Urothelium cell line (cell line): ENCODE measurements at places on chromosomes 7 and 10.

DNA sequence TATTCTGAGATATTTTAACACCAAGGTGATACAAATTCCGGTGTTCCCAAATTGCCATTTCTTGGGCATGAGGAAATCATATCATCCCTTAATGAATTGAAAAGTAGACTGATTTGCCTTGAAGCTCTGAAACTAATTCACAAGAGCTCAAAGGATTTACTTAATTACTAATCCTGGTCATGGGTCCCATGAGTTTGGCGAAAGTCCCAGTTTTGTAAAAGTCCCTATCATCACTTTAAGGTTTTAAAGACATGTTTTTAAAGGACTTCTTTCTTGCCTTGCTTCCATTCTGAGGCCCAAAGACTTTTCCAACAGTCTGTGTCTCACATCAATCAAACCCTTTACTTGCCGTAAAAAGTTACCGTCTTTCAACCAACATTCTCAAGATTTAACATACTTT, 377.9 kb downstream of the DNAJB9 start:
- DNase-seq: no peak

- peak; percentile 47 for DNase-seq
Observed at GRCh38 chr10:70596860-70597809, 5.4 kb downstream of the PRF1 start.

DNA sequence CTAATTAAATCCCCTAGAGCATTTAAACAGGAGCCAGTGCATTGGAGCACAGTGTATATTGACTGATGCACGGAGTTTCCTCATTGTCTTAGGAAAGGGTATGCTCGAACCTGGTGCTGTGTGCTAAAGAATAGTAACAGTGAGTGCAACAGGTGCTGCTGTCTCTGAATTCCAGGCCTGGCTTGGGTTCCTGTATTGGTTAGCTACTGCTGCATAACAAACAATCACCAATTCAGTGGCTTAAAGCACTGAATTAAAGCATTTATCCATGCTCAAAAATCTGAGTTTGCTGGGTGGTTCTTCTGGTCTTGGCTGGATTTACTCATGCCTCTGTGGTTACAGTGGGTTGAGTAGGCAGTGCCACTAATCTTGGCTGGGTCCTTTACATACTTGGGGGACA, 1.8 kb upstream of the PNLIPRP1 start:
- DNase-seq: no peak

GRCh38 chr7:26694141-26694540, 170.2 kb downstream of the SKAP2 start:
- no peak for DNase-seq

- DNase-seq: no peak
Observed at GRCh38 chr10:77028042-77028441, 609.6 kb downstream of the KCNMA1 start.

GRCh38 chr10:110415809-110416208, 81.9 kb upstream of the DUSP5 start:
- DNase-seq: no peak

- no peak for DNase-seq
Observed at GRCh38 chr10:24723386-24723787, 300 bp downstream of the ARHGAP21 start.

- no peak for DNase-seq
Observed at GRCh38 chr7:158362001-158362400, 225.6 kb downstream of the PTPRN2 start.

DNA sequence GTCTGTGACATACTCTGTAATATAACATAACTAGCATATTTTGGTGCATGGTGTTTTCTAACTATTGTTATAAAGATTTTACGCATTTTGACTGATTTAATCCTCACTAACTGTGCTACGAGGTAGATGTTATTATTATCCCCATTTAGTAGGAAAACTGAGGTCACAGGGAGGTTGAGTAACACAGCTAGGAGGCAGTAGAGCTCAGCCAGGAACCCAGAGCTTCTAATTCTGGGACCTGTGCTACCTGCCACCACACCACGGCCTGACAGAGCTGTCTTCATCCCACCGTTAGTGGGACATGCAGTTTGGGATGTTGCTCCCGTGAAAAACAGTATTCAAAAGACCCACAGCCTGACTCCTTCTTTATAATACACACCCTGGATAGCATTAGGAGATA, 962.5 kb downstream of the CNTNAP2 start:
- no peak for DNase-seq

DNA sequence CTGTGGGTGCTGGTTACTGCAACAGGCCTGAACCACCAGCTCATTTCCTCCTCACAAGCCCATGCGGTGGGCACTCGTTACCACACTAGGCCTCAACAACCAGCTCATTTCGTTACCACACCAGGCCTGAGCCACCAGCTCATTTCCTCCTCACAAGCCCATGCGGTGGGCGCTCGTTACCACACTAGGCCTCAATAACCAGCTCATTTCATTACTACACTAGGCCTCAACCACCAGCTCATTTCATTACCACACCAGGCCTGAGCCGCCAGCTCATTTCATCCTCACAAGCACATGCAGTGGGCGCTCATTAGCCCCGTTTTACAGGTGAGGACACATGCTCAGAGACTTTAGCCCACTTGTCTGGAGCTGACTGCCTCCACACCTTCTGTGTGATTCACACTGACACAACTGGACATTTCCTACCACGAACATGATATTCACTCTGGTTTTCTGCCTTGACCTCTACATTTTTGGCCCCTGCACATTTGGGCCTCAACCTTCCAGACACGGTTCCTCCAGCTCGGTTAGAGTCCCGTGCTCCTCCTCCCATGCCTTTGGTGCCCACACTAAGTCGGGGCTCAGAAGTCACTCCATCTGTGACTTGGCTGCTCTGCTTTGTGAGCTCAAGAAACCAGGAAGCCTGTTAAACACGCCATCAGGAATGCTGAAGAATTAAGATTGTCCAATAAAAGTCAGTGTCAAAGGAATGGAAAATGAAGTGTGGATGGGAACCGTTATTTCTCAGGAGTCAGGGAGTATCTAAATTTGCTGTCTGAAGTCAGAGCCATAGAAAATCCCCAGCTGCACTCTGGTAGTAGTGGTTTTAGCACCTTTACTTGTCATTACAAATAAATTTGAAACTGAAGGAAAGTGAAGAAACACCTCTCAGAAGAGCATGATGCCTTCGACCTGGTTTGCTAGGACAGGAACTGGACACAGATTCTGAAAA, 55.8 kb upstream of the LANCL2 start:
- DNase-seq: no peak

GRCh38 chr7:71793251-71793650, 618.9 kb downstream of the CALN1 start:
- peak; percentile 37 for DNase-seq

GRCh38 chr7:43110791-43111535, 1.5 kb upstream of the HECW1 start:
- no peak for DNase-seq

- peak; percentile 8 for DNase-seq
Observed at GRCh38 chr7:131302876-131303707, 24.6 kb upstream of the MKLN1 start.

DNA sequence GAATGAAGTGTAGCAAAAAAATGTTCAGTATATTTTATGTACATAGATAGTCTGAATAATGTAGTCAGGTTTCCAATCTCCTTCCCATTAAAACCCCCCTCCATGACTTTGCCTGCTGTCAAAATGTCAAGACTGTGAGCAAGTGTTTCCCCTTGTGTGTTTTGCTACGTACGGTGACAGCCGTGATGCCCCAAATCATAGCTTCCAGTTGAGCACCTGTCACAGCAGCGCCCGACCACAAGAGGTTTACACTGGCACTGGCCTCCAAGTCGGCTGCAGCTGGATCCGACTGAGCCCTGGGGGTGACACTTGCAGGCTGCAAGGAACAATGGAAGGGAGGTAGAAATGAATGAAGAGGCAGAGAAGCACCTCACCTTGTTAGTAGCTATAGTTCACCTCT, 62.3 kb downstream of the LAMB4 start:
- DNase-seq: no peak

DNA sequence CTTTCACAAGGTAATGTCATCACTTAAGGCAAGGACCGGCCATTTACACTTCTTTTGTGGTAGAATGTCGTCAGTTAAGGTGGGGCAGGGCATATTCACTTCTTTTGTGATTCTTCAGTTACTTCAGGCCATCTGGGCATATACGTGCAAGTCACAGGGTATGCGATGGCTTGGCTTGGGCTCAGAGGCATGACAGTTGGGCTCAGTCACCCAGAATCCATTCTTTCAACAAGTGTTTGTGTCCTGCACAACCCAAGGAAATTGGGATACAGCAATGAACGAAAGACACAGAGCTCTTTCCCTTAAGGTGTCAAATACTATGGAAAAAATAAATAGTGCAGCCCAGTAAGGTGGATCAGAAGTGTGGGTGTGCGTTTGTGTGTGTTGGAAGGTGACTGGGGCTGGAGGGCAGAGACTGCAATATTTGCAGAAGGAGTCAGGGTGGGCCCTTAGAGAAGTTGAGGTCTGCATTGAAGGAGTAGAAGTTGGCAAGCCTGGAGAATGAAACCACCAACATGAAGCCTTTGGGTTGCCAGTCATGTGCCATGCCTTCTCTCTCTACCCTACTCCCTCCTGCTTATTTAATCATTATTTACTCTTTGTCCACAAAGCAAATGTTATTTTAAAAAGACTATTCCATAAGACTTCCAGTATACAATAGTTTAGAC, 222.8 kb upstream of the PRKCQ start:
- DNase-seq: no peak

- no peak for DNase-seq
Observed at GRCh38 chr7:35518767-35519166, 176.2 kb downstream of the HERPUD2 start.

DNA sequence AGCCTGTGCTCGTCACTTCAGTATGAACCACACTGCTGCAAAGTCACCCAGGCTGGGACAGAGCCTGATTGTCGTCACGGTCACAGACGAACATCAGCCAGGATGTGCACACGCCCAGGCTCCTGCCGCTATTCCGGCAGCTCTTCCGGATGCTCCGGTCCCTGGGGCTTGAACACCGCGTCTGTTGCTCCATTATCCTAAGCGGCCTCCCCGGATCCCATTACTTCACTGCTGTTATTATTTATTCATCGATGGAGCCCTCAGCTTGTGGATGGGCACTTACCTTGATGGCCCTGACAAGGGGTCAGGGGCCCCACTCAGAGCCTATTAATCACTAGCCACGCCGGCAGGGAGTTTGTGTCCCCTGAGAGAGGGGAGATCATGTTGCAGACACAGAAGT, 120.8 kb upstream of the PCBD1 start:
- no peak for DNase-seq

- no peak for DNase-seq
Observed at GRCh38 chr7:94160719-94161435, 156.7 kb upstream of the BET1 start.

DNA sequence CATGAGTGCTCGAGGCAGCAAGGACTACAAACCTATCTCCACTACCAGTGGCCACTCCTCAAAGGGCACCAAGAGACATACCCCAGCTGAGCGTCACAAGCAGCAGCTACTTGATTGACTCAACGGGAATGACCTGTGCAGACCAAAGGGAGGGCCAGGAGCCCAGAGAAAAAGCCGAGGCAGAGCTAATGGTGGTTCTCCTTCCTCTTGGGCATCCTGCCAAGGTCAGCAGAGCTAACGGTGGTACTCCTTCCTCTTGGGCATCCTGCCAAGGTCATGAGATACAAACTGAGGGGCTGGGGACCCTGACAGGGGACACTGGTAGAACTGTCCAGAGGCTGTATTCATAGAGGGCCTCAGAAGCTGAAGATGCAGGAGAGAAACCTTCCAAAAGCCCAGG, 60.4 kb downstream of the FAM53B start:
- DNase-seq: no peak

GRCh38 chr10:8444630-8445029, 390.1 kb downstream of the GATA3 start:
- DNase-seq: no peak

DNA sequence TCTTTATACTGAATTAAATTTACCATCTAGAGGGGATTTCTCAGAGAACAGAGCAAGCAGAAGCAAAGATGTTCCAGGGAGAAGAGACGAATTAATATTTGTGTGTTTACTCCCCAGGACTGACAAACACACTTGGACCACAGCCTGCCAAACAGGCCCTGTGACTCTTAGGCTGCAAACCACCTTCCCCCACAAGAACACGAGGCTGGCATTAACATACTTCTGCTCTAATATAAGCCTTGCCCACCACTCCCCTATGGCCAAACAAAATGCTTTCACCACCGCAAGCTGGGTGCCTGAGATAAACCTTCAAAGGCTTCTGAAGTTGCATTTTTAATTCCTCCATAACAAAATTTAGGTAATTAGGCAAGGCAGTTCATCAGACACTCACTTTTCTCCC, 88.4 kb downstream of the FGFR2 start:
- no peak for DNase-seq

GRCh38 chr10:3452683-3453361, 280.2 kb upstream of the PITRM1 start:
- DNase-seq: peak; percentile 8

- DNase-seq: peak; percentile 30
Observed at GRCh38 chr10:132036887-132037675, 28.7 kb upstream of the JAKMIP3 start.

DNA sequence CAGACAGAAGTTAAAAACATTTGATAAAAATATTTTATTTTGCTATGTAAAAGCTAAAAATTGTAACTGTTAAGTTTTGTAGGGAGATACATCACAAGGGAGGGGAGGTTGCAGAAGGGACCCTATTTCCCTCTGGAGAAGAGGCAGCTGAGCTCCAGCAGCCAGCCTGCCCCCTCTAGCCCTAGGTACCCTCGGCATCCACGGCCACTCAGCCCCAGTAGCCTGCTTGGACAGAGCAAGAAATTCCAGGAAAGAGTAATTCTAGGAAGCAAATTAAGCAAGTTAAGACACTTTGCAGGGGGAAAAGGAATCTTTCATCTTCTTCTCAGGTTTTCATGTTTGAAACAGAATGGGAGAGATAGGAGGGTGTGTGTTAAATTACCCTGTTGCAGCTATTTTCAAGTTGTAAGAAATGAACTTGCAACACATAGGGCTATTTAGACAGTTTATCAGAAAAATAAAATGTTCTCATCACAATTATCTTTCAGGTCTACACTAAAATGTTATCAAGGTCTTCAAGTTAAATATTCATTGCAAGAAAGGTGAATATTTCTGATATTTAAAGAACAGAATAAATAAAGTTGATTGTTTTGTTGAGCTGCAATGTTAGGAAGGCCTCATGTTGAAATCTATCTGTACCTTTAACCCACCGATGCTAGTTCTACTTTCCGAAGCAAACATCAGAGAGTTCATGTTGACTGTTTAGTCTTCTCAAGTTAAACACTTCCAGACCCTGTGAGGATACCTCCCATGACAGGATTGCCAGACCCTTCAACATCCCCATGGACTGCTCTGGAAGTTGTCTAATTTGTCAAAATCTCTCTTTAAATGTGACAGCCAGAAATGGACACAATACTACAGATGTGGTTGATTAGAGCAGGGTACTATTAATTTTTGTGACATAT, 5.5 kb downstream of the SGCE start:
- no peak for DNase-seq
